ENCODE measurements at places on chromosomes 16 and 17.

- DNase-seq = no peak
These were observed 210.3 kb upstream of the FOXF1 start for GRCh38 chr16:86299882-86300610.

DNA sequence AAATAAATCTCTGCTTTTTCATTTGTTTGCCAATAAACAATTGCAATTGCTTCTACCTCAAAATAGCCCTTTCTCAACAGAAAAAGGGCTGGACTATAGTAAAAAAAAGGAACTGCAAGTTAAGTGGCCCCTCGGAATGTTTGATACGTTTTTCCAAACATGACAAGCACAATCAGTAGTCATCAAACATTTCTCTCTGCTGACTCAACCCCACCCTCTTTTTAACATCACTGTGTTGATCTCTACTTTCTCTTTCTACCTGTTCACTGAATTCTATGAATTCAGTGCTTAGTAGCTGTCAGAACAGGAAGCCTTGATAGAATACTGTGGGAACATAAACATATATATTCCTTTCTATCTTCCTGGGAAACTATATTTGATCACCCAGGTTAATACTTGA, 116.5 kb upstream of the AXIN2 start:
- DNase-seq = no peak

- no peak for DNase-seq
These were observed 113.8 kb upstream of the PMFBP1 start for GRCh38 chr16:72285728-72286127.

- DNase-seq = no peak
These were observed 1.4 kb downstream of the ALDOA start for GRCh38 chr16:30066761-30067583.

DNA sequence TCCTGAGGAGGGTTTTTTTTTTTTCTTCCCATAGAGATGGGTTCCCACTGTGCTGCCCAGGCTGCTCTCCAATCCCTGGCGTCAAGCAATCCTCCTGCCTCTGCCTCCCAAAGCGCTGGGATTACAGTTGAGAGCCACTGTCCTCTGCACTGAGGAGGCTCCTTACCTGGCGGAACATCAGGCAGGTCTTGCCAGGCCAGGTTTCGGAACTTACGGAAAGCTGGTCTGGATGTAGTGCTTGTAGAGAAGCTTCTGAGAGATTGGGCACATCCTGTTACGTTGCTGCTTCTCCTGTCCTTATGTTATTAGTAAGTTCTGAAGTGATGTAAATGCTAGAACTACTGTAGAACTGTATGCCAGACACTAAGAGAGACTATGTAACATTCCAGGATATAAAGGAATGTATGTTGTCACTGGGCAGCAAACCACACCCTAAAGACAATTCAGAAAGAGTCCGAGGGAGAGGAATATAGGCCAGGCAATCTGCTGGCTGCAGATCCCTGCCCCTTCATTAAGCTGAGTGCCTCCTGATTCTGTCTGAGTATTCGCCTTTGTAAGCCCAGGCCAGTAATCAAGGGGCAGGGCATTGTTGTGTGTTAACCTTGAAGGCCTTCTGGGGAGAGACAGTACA, 21.1 kb downstream of the ETV4 start:
- DNase-seq = no peak

- no peak for DNase-seq
These were observed 76.3 kb downstream of the KSR1 start for GRCh38 chr17:27532269-27533263.

- peak; percentile 76 for DNase-seq
These were observed 27.0 kb upstream of the NTN1 start for GRCh38 chr17:8994319-8994718.

DNA sequence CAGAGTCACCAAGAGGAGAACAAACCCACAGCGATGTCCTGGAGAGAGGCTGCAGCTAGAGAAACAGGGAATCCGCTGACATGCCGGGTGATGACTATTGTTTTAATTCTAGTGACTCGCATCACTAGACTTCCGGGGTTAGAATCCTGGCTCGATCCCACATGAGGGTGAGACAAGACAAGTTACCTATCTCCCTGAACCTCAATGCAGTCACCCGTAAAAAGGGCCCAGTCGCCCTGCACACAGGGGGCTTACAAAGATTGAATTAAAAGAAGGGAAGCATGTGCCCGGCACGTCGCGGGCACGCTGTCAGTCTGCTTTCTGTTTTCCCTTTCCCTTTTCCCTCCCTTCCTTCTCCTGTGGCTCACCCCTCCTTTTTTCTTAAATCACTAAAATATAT, 212.9 kb upstream of the FOXF1 start:
- DNase-seq = no peak

DNA sequence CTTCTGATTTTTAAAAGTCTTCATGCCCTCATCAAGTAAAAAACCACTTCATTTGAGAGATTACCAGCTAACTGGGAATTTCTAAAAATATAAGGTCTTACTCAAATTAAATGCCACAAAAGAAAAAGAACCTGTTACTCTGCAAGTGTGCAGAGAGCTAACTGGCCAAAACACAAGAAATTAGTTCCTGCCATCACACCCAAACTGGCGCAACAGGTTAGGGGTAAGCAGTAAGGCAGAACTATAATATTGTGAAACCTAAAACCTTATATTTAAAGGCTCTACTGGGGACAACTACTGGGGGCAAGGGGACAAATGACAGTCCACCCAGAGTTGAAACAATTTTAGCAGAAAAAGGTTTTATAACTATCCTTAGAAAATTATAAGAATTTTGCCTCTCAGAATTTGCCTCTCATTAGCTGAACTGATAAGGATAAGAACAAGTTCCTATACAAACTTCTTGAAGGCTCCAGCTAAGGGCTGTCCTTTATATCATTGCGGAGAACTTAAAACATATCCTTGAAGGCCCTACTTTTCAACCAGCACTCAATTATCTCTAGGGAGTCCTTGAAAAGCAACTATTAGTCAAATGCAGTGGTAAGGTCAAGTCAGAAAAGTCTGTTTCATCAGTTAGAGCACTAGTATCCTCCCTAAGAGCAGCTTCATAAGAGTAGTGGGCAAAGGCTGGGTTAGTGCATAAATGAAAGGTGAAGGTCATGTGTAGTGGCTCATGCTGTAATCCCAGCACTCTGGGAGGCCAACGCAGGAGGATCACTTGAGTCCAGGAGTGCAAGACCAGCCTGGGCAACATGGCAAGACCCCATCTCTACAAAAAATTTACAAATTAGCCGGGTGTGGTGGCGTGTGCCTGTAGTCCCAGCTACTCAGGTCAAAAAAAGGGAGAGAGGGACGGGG, 31.5 kb downstream of the SMURF2 start:
- DNase-seq = no peak

DNA sequence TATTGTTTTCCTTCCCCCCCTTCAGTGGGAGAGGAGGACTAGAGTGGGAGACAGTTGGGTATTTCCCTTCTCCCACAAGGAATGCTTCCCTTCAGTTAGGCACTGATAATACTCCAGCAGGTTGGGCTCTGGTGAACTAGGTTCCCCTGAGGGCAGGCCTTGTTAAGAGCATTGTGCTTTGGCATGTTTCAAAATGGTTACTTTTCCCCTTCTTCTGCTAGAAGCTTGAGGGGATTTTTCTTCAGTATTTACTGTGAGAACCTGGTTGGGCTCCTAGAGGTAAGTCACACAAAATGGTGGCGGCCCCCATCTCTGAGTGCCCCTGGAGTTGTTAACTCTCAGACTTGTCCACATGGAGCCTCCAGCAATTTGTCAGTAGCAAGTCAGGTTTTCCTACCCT, 156.2 kb downstream of the CYB561 start:
- no peak for DNase-seq
